COR-L47 (cell line): ENCODE measurements at places on chromosomes 7 and 10.

- no peak for DNase-seq
These were observed 17.3 kb downstream of the DAGLB start for GRCh38 chr7:6430271-6430940.

DNA sequence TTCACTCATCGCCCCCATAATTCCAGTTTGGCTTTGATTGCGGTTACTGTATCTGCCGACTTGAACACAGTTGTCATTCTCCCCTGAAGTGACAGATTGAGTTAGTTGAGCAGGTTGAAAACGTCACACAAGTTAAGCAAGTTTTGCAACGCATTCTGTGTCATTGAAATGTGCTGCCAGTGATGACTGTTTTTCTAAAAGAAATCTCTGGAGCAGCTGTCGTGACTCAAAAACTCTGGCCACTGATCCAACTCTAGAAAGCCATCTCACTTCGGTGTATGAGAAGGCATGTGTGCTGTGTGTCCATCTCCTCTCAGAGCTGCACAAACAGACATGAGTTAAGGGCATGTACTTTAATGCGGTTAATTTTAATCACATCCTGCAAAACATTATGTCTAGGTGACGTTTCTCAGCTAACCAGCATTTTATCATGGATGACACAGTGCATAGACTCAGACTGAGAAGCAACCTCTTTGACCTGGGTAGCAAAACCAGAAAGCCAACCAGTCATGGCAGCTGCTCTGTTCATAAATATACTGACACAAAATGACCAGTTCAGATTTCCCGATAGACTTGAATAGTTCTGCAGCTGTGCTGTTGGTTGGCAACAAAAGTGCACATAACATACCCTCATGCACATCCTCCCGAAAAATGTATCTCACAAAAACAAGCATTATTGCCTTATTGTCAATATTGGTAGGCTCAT, 69.3 kb downstream of the CSTF2T start:
- no peak for DNase-seq

- DNase-seq = no peak
These were observed 441.4 kb downstream of the CNTNAP2 start for GRCh38 chr7:146557971-146558469.

DNA sequence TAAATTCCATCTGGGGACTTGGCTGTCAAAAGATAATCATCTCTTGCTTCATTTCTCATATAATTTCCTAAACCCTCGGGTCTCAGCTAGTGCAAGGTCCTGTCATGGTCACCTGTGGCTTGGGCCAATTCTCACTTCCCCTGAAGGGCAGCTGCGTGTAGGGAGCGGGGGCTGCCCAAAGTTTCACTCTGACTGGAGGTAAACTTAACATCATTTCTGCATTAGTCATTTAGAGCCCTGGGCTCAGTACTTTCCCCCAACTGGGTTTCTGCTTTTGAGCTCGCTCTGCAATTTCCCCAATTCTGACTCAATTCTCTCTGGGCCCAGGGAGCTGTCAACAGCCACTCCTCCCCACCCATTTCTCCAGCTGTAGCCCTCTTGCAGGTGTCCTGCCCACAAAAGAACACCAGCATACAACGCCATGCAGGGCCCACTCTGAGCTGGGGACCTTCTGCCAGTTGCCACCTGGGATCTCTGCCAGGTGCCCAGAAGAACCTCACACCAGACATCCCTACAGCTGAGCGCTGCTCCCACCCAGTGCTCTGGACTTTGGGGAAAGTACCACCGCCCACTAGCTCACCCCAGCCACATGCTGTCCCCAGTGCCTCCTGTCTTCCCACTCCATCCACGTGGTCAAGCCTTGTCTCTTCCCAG, 37.9 kb downstream of the VOPP1 start:
- no peak for DNase-seq

GRCh38 chr10:54133203-54133602, 667.8 kb downstream of the PCDH15 start:
- peak; percentile 15 for DNase-seq

GRCh38 chr7:140902303-140902953, 22.3 kb downstream of the BRAF start:
- no peak for DNase-seq

DNA sequence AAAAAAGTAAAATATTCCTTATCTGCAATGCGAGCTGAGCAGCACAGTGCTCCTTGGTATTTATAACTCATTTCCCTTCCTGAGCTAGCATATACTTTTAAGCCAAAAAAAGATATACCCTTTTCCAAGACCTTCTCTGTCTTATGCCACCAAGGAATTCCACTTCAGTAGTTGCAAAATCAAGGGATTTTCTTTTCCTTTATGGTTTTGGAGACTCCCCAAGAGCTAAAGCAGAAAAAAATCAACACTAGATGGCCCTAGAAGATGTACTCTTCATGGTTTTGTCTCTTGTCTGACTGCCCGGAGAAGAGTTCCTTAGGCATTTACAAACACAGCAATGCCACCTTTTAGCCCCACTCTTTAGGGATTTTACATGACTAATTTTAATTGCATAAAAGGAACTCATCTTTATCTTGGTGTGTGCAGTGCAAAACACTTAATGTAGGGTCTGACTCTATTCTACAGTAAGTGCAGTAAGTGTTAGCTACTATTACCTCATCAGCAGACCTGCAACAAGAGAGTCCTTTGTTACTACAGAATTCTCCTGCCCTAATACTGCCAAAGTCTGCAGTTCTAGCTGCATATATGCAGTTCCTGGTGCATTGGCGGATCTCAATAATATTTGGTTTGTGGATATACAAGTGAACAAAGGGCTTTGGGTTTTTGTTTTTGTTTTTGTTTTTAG, 443.3 kb downstream of the GFRA1 start:
- no peak for DNase-seq

- no peak for DNase-seq
These were observed 77.2 kb downstream of the CXCL12 start for GRCh38 chr10:44307691-44308090.

GRCh38 chr7:42337225-42337905, 100.4 kb upstream of the GLI3 start:
- DNase-seq = no peak

DNA sequence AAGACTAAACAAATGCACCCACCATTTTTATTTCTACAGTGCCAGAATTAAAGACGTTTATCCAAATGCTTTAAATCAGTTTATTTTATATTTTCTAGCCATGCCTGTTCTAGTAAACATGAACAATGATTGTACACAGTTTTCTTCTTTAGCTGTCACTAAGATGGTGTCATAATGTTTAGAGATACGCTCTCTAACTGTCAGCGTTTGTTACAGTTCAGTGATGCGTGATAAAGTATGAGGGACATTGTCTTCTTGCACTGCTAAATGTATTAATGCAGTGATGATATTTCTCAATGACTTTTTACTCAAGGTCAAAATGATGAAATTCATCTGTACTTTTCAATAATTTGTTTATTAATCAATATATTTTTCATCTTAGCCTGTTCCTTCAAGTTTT, 513.6 kb downstream of the ATRNL1 start:
- DNase-seq = no peak

GRCh38 chr10:6504296-6504695, 75.8 kb downstream of the PRKCQ start:
- DNase-seq = no peak

GRCh38 chr7:20440472-20441105, 109.9 kb downstream of the ITGB8 start:
- DNase-seq = no peak

DNA sequence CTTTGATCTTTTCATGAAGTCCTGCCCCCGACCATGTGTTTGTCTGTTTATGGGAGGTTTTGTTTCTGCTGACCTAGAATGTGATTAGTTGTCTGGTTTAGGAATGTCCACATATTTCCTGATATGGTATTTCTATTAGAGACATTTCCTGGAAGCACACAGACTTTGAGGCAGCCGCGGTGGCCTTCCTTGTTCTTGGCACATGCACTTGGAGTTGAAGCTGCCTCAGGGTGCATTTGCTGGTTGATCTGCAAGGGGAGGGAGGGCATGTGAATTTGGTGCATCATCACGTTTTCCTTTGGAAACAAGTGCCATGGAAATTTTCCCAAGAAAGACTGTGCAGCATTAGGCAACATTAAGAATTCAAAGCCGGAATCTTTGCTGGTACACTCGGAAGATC, 328.7 kb downstream of the PAXIP1 start:
- DNase-seq = no peak

- DNase-seq = no peak
These were observed 4.8 kb upstream of the PTPN12 start for GRCh38 chr7:77532247-77532646.

- no peak for DNase-seq
These were observed 10.4 kb upstream of the ASCC1 start for GRCh38 chr10:72226418-72227027.

DNA sequence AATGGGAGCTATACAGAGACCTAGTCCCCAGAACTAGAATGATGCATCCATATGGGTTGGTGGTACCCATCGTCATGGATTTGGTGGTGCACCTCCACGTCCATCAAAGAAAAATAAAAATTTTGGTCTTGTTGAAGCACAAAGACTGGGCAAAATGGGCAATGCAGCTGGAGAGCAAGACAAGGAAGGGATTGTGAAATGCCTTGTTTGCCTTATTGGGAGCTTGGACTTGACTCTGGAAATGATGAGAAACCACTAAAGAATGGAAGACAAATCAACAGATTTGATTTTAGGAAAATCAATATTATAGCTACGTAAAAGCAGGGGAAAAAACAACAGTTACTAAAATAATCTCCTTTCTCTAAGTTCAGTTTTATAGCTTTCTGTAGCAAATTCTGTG, 150.9 kb downstream of the CPED1 start:
- no peak for DNase-seq

GRCh38 chr10:103238506-103239252, 7.0 kb upstream of the RPEL1 start:
- no peak for DNase-seq

GRCh38 chr7:41882256-41882655, 179.4 kb upstream of the INHBA start:
- DNase-seq = no peak
